ENCODE measurements at places on chromosomes 11 and 22.

GRCh38 chr11:17859552-17859951 lies 125.0 kb downstream of the KCNC1 start:
- no peak for DNase-seq

GRCh38 chr22:30375312-30375849 lies 11.8 kb downstream of the RNF215 start:
- DNase-seq, result no peak

GRCh38 chr11:41955066-41955465 lies 495.6 kb upstream of the LRRC4C start:
- no peak for DNase-seq

DNA sequence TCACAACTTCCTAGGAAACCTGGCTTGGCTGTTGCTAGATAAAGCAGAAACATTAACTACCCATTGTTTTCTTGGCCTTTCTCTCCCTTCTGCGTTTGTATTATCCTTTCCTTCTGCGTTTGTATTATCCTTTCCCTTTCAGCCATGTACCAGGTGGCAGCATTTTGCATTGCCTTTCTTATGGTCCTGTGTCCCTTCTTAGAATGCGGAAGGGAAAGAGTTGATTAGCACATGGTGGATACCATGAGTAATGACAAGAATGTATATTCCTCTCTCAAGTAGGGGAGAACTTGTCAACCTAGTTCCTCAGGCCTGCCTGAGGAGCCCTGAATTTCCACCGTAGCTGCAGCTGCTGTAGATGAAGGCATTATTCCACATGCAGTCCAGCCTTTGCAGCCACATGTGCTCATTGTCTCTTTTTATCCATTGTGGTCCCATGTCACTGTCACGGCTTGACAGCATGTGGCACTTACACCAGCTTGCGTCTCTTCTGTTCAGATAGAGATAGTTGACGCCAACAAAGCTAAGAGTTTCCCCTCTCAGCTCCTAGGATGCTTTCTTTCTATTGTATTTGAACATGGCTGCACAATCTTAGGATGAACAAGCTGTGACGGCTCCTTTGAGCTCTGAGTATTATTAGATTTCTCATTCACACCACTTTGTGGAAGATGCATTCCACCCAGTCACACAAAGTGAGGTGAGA lies 44.8 kb downstream of the SLN start:
- no peak for DNase-seq

DNA sequence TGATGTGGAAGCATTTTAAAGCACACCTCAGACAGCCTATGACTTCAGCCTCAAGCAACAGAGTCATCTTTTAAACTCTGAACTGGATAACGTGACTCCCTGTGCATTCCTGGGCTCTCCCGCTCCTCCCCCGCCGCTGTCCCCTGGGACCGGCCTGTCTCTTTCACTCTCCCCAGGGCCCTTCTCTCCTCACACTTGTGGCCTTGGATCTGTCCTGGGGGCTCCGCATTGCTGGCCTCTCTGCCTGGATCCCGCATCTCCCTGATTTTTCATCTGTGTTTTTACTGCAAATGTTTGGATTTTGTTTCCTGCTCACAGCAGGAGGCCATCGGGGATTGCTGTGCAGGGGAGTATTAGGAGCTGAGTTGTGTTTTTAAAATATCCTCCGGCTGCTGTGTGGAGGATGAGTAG lies 15.4 kb downstream of the C11orf24 start:
- DNase-seq, result no peak

DNA sequence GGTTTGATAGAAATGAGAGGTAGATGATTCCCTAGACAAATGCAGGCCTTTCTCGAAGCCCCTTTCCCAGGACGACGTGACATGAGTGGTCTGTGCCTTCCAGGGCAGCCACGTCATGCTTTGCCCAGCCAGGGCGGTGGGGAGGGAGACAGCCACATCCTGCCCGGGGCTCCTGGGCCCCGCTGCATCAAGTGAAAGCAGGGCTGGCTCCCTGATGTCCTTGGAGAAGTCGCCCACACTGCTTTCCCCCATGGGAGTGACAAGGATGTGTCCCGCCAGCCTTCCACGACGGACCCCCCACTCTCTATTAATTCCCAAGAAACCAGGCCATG lies 13.2 kb downstream of the PPARA start:
- DNase-seq, result no peak

- DNase-seq, result no peak
Observed at GRCh38 chr11:12180257-12181205, 70.1 kb downstream of the MICAL2 start.

GRCh38 chr11:61945191-61945590 lies 5.0 kb upstream of the BEST1 start:
- no peak for DNase-seq

DNA sequence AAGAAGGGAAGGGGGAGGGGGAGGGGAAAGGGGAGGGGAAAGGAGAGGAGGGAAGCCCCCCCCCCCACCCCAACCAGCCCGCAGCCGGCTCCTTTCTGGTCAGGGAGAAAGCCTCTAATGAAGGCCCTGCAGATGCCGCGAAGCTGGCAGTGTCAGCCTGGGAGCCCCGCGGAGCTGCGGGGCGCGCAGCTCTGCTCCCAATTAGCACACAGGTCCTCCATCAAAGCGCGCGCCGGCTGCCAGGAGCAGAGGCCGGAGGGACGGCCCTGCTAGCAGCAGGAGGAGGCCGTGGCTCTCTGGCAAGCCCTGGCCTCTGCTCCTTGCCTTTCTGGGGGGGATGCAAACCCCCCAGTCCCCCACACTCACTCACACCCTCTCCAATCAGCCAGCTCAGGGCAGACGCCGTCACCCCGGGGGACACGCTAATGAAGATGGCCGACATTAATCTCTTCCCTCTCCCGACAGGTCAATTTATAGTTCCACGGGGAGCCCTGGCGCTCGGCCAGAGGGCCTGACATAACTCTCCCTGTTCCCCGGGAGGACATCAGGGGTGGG lies 70.5 kb upstream of the TCF20 start:
- no peak for DNase-seq

DNA sequence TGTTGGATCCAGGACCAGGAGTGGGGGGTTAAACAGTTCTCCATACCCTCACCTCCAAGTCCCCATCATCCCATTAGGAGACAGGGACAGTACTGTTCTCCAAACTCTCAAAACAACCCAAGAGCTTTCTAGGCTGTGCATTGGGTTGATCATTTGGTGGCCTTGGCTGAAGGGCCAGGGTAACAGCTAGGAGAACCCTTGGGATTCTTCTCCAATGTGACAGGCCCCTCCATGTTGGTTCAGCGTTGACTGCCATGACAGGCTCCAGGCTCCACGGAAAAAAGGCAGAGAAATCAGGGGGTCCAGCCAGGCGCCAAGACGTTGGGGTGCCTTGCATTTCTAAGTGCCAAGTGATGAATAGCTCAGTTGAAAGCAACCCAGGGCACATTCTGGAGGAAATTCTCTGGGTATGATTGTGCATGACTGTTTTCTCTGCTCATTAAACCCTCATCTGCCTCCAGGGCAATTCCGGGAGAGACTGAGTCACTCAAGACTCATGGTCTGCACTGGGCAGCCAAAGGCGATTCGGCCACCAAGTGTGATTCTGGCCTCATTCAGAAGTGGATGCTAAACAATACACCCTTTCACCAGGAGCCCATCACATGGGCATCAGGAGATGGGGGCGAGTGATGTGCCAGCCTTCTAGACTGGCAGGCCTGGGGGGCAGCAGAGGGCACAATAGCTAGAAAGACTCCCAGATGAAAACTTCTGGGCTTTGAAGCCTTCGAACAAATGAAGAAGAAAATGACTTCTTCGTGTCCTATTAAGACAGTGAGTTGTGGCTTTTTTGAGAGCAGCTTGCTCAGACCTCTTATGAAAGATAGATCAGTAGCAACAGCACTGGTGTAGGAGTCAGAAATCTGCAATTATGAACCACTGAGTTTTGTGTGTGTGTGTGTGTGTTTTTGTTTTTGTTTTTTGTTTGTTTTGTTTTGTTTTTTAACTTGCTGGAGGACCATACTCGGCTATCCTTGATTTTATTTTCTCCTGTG lies 27.7 kb downstream of the CD44 start:
- no peak for DNase-seq

GRCh38 chr11:93017821-93018690 lies 48.6 kb downstream of the MTNR1B start:
- DNase-seq, result no peak

- no peak for DNase-seq
Observed at GRCh38 chr22:43969989-43970755, 14.9 kb downstream of the SAMM50 start.

GRCh38 chr11:83238111-83238510 lies 44.6 kb downstream of the ANKRD42 start:
- DNase-seq, result no peak

GRCh38 chr11:128472128-128473089 lies 114.9 kb downstream of the ETS1 start:
- DNase-seq, result no peak

GRCh38 chr22:35430897-35431322 lies 31.0 kb downstream of the MCM5 start:
- DNase-seq, result peak; percentile 63

DNA sequence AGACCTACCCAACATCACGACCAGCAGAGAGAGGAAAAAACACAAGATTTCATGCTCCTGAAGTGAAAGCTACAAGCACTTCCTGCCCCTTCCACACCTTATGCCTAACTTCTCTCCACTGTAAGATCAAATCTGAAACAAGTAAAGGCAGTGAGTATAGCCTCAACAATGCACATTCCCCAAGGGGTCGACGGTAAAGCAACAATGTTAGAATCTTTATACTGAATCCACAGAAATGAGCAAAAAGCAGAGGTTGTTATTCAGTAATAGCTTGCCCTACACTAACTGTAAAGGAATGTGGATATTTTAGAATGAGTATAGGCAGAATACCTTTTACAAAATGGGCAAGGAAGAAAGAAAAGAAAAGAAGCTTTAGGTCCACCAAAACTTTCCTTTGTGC lies 15.6 kb downstream of the ARFGAP3 start:
- no peak for DNase-seq

DNA sequence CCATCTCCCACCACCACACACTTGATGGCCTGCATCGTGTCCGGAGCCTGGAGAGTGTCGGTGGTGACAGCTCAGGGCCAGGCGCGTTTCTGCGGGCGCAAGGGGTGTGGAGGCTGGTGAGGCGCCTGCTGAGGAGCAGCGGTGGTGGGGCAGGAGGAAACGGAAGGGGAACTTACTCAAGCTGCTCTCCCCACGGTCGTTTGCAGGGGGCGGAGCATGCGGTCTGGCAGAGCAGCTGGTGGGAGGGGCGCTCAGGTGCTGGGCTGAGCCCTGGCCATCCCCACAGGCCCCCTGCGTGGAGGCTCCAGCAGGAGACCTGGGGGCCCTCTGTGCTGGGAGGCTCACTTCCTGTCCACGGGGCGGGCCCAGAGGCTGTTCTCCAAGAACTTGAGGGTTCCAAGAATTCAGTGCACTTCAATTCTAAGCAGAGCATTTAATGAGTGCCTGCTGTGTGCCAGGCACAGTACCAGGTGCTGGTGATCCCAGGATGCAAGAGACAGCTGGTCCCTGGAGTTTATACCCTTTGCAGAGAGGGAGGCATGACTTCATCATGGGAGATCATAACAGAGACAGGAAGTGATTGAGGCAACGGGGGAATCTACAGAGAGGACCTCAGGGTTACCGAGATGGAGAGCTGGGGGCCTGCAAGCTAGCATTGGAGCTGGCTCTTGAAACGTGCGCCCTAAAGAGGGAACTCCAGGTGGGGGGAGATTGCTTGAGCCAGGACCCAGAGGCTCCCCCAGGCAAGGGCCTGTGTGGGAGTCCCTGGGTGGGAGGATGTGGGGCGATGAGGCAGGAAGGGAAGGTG lies at the start of gene RAC2:
Gene RAC2, minus strand, starts transcription at position 156 of the 808 bp plus-strand sequence. Its CDS starts 121 bp downstream, at position 35.
- peak; percentile 79 for DNase-seq

DNA sequence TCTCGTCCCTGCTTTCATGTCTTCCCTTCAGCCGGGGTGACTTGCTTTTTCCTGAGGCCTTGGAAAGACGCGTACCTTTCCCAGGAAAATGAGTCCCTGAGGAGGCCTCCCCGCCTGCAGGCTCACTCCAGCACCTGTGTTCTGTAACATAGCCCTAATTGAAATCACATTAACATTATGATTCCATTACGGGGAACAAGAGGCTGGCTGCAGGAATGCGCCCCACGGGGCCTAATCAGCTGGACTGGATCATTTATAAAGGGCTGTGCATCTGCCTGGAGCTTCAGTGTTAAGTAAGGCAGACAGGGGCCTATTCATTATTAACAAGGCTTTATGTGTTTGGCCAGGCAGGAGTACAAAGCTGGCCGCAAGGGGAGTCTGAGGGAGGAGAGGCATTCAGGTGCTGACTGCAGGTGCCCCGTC lies 41.9 kb upstream of the TSPAN18 start:
- DNase-seq, result no peak

- no peak for DNase-seq
Observed at GRCh38 chr11:6799402-6799801, at the start of gene OR6A2. TSS of gene OR6A2 (minus strand) at chr11:6799689. CDS start at chr11:6795708, 3,981 bp downstream.

DNA sequence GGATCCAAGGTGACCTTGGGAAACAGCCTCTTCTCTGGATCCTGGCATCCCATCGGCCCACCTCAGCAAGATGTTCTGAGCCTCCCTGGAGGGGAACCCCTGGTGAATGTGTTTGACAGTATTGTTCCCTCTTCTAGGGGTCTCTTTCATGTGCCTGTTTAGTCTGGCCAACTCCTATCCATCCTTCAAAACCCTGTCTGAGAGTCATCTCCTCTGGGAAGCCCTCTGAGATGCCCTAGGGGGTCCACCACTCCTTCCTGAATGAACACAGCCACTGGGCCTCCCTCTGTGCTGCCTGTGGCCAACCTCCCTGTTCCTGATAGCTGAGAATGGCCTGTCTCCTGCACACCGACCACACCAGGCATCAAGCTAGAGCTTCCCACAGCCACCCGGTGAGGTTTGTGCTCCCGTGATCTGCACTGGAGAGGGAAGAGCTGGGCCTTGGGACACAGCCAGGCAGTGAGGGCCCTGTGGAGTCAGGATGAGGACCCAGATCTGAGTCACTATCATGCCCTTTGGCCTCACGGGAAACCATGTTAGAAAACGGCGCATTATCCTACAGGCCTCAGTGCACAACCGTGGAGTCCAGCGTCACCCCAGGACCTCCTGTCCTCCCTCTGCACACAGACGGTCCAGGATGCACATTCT lies 8.8 kb downstream of the WNT7B start:
- DNase-seq, result no peak

- no peak for DNase-seq
Observed at GRCh38 chr11:126257764-126258163, 10.9 kb downstream of the SRPRA start.

- DNase-seq, result no peak
Observed at GRCh38 chr11:67270256-67271204, 4.3 kb downstream of the GRK2 start.

DNA sequence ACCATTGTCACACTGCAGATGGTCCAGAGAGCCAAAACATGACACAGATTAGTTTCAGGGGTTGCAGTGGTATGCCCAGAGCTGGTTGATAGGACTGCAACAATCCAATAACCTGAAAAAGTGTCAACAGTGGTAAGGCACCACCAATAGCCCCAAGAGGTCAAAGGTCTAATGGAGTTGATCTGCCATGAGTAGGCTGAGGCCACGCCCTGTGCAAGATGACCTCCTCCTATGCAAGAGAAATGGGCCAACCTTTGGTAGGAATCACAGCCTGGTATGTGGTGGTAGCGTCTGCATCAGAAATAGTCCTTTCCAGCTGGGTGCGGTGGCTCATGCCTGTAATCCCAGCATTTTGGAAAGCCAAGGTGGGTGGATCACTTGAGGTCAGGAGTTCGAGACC lies 19.6 kb downstream of the GUCD1 start:
- no peak for DNase-seq

Measured in T-helper 9 cell (primary cell).